Esophagus muscularis mucosa (tissue), 4 donors: ENCODE measurements at places on chromosomes 3 and 15. TPM values are rescaled to one million over a fixed set of nuclear protein-coding genes. Genes with fewer than 3 reads are reported as not detected.

- DNase-seq, result no peak
Observed at GRCh38 chr3:58408906-58409305, 24.7 kb downstream of the PDHB start.

HIGD2B gene
- total RNA-seq, result not detected

CTXN2 gene
- total RNA-seq, result not detected

ACTC1 gene
- 8.3 TPM for total RNA-seq

DNA sequence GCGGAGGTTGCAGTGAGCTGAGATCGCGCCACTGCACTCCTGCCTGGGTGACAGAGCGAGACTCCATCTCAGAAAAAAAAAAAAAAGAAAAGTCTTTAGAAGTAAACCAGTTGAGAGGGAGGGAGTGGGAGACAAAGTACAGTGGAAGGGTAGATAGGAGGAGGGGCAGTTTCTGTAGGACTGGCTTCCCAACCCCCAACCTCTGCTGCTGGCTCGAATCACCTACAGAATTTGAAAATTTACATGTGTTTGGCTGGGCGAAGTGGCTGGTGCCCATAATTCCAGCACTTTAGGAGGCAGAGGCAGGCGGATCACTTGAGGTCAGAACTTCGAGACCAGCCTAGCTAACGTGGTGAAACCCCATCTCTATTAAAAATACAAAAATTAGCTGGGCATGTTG, 24.1 kb upstream of the SEMA4B start:
- no peak for DNase-seq

- no peak for DNase-seq
Observed at GRCh38 chr3:62712746-62713145, 162.5 kb downstream of the CADPS start.

GRCh38 chr15:52464478-52464877, 64.2 kb downstream of the MYO5A start:
- DNase-seq, result no peak

DNA sequence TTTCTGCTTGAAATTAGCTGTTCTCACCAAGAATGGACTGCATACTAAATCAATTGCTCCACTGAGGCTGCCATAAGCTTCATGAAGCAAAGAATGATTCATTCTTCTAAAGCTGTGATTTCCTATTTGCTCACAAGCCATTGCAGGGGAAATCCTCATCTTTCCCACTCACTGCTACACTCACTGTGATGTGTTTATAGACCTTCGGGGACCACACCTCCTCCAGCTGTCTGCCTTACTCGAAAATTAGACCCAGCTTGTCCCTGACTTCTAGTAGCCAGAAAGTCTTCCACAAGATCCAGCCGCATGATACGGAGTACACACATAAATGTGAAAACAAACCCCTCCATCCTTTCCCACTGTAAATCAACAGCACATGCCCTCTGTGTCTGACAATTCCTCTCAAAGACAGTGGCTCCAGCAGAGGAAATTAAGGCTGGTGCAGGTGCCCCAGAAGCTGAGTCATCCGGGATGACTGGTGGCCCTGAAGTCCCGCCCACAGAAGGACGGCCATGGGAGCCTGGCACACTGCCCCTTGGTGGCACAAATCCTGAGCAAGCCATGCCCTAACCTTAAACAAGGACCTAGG, 172.0 kb downstream of the STT3B start:
- DNase-seq, result no peak

OXTR gene
- total RNA-seq, result 0.84 TPM

DNA sequence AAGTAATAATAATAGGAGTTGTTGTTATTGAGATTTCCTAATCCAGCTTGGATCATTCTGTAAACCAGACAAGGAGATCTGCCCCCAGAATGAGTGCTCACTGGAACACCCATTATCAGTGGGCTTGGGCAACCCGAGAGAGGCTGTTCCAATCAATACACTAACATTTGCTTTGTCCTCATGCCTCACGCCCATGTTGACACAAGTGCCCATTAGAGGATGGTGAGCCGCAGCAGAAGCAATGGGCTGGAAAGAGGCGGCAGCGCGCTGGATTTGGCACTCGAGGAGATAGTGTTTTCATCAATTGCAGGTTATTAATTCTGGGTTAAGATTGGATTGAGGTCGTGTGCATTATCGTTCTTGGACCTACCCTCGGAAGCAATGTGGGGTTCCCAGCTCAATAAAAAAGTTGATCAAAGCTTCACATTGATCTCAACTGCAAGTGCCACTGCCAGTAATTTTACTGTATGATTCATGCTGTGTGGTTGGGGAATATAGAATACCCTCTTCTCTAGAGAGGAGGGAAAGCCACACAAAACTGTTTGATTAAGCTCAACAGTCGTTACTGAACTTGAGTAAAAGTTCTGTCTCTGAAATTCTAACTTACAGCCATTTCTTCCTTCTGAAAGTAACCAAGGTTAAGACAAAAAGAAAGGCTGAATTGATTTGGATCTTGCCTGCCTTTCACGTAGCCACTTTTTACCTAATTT, 15.7 kb downstream of the LYZL4 start:
- DNase-seq, result no peak
